Endothelial cell of umbilical vein (primary cell): ENCODE measurements at places on chromosomes 7 and 10. TPM values are rescaled to one million over a fixed set of nuclear protein-coding genes. Genes with fewer than 3 reads are reported as not detected.
A peak's percentile ranks its signal among the peaks of the same experiment; 100 is the strongest.

Gene IRF5
- 0.31 and 1.5 TPM in 2 replicates for total RNA-seq

- no peak overlapping the region for H3K4me3 ChIP-seq
- H3K36me3 ChIP-seq: no peaks in the 10 kb centered on the region
- no peak overlapping the region for H3K27ac ChIP-seq
- no peak for DNase-seq
- no peaks in the 10 kb centered on the region for H3K27me3 ChIP-seq
- H3K4me1 ChIP-seq: no peaks in the 10 kb centered on the region
Measured at GRCh38 chr10:104521901-104522694, 119.0 kb upstream of the SORCS3 start.

Gene TMEM168
- total RNA-seq: 23.8 and 24.4 TPM in 2 replicates

Gene CALHM3
- not detected in 2 replicates for total RNA-seq

DNA sequence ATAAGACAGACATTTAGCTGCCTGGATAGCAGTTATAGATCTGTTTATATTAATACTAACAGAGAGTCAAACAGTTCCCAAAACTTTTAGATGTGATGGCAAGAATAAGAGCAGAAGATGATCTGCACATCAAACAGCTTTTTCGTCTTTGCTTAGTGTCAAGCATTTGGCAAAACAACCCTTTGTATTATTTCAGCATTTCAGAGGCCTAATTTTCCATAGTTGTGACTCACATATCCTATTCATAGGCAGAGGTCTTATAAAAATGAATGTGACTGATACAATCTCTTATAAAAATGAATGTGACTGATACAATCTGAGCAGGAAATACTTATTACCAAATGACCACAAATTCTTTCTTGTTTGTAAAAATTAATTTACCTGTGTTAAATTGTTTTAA lies 71.2 kb downstream of the LRRTM3 start:
- no peak overlapping the region for H3K27ac ChIP-seq
- H3K27me3 ChIP-seq: no peaks in the 10 kb centered on the region
- H3K36me3 ChIP-seq: no peaks in the 10 kb centered on the region
- H3K4me3 ChIP-seq: no peak overlapping the region
- DNase-seq: no peak
- no peaks in the 10 kb centered on the region for H3K4me1 ChIP-seq

DNA sequence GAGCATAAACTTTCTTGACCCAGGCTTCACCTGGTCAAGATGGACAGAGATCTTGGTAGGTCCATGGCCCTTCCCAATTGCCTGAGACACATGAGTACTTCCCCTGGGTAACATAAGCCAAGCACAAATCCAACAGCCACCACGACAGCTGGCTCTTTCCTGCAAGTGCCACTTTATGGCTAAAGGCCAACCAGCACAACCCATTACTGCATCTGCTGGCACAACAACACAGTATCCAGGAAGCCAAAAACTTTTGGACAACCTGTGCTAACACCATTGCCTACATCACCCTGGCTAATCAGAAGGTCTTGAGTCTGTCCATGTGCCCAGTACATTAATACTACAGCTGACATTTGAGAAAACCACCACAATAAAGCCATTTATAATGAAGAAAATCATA lies 548.0 kb upstream of the SEMA3D start:
- no peak overlapping the region for H3K4me3 ChIP-seq
- no peak overlapping the region for H3K27ac ChIP-seq
- no peaks in the 10 kb centered on the region for H3K27me3 ChIP-seq
- H3K4me1 ChIP-seq: no peaks in the 10 kb centered on the region

Gene MRLN
- not detected in 2 replicates for total RNA-seq

Gene XRCC2
- total RNA-seq: 8.5 and 8.8 TPM in 2 replicates

DNA sequence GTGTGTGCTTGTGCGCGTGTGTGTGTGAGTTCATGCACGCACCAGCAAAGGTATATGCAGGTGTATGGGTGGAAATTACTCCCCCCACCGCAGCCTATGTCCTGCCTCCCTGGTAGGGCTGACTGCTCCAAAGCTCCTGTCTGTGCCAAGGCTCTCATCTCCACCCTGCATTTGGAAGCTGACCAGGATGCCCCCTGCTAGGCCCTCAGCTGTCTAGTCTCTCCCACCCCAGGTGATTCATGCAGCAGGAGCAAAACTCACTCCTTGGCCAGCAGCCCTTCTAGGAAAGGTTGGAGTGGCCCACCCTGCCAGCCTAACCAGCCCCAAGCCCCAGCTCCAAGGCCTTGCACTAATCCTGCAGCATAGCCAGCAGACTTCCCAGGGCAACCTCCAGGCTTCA lies 148.4 kb downstream of the GRID1 start:
- no peak overlapping the region for H3K27ac ChIP-seq
- H3K36me3 ChIP-seq: no peaks in the 10 kb centered on the region
- DNase-seq: no peak
- no peaks in the 10 kb centered on the region for H3K27me3 ChIP-seq

GRCh38 chr7:149704507-149704906 lies 68.9 kb downstream of the ZNF467 start:
- no peak overlapping the region for H3K4me3 ChIP-seq
- no peaks in the 10 kb centered on the region for H3K27me3 ChIP-seq
- no peak for DNase-seq

- H3K27ac ChIP-seq: no peak overlapping the region
- H3K4me1 ChIP-seq: peaks cover 4% of the 10 kb centered on the region
- peaks cover 7% of the 10 kb centered on the region for H3K27me3 ChIP-seq
- no peak for DNase-seq
- H3K36me3 ChIP-seq: no peaks in the 10 kb centered on the region
Measured at GRCh38 chr10:129952378-129953118, 11.5 kb downstream of the EBF3 start.

GRCh38 chr10:132420469-132420980 lies 23.5 kb downstream of the PWWP2B start:
- no peak overlapping the region for H3K27ac ChIP-seq
- H3K36me3 ChIP-seq: no peaks in the 10 kb centered on the region
- H3K27me3 ChIP-seq: no peaks in the 10 kb centered on the region
- H3K4me3 ChIP-seq: no peak overlapping the region
- DNase-seq: no peak
- H3K4me1 ChIP-seq: peaks cover 15% of the 10 kb centered on the region

- H3K27ac ChIP-seq: peak overlapping the region; percentile 90
- H3K27me3 ChIP-seq: no peaks in the 10 kb centered on the region
- peaks cover 61% of the 10 kb centered on the region for H3K4me1 ChIP-seq
- H3K4me3 ChIP-seq: no peak overlapping the region
Measured at GRCh38 chr7:24908166-24908565, 71.8 kb downstream of the OSBPL3 start.

- no peak overlapping the region for H3K4me3 ChIP-seq
- no peaks in the 10 kb centered on the region for H3K4me1 ChIP-seq
- no peak overlapping the region for H3K27ac ChIP-seq
Measured at GRCh38 chr7:101960985-101961708, 143.7 kb downstream of the CUX1 start.

DNA sequence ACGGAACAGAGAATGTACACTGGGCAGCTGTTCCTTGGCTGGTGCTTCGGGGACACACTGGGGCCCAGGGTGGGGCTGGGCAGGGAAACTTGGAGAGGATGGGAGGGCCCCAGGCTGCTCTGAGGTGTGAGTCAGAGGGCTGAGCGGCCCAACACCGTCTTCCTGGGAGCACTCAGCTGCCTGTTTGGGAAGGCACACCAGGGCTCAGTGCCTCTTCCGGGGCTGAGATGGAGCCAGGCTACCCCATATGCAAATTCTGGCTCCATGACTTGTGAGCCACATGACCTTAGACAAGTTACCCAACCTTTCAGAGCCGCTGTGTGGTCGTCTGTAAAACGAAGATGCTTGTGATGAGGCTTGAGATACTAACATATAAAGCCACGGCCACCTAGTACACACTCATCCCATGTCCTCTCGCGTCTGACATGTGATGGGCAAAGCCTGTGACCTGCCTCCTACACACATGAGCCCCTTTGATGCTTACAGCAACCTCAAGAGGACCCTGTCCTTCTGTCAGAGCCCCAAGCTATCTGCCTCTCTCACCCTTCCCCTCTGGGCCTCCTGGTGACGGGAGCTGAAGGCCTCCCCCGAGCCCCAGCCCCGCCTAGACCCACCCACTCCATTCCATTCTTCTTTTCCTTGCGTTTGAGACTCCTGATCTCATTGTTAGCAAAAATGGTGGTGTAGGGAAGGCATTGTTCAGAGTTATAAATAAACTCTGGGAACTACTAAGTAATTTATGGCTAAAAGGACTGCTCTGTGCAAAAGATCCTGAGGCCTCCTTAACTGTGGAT lies 26.1 kb downstream of the KLRG2 start:
- H3K4me1 ChIP-seq: no peaks in the 10 kb centered on the region
- no peak overlapping the region for H3K27ac ChIP-seq
- DNase-seq: no peak
- H3K4me3 ChIP-seq: no peak overlapping the region
- H3K36me3 ChIP-seq: no peaks in the 10 kb centered on the region
- H3K27me3 ChIP-seq: no peaks in the 10 kb centered on the region

GRCh38 chr10:72541337-72541736 lies 84.5 kb downstream of the MICU1 start:
- H3K36me3 ChIP-seq: peaks cover 3% of the 10 kb centered on the region
- no peaks in the 10 kb centered on the region for H3K27me3 ChIP-seq
- no peaks in the 10 kb centered on the region for H3K4me1 ChIP-seq
- no peak overlapping the region for H3K27ac ChIP-seq

Gene LOXL4
- total RNA-seq: 0.92 and 1.4 TPM in 2 replicates

Gene HOXA13
- 0.09 and 0.22 TPM in 2 replicates for total RNA-seq

GRCh38 chr7:51045319-51046102 lies 262.8 kb upstream of the GRB10 start:
- no peak overlapping the region for H3K27ac ChIP-seq
- DNase-seq: no peak
- H3K36me3 ChIP-seq: no peaks in the 10 kb centered on the region
- no peak overlapping the region for H3K4me3 ChIP-seq
- peaks cover 8% of the 10 kb centered on the region for H3K27me3 ChIP-seq
- H3K4me1 ChIP-seq: no peaks in the 10 kb centered on the region

GRCh38 chr7:132518102-132518838 lies 58.0 kb downstream of the PLXNA4 start:
- DNase-seq: peak; percentile 14
- H3K4me1 ChIP-seq: no peaks in the 10 kb centered on the region
- H3K36me3 ChIP-seq: no peaks in the 10 kb centered on the region
- no peak overlapping the region for H3K27ac ChIP-seq
- no peak overlapping the region for H3K4me3 ChIP-seq

Gene CRYGN
- not detected in 2 replicates for total RNA-seq

Gene ZNF680
- 10.8 and 11.5 TPM in 2 replicates for total RNA-seq

DNA sequence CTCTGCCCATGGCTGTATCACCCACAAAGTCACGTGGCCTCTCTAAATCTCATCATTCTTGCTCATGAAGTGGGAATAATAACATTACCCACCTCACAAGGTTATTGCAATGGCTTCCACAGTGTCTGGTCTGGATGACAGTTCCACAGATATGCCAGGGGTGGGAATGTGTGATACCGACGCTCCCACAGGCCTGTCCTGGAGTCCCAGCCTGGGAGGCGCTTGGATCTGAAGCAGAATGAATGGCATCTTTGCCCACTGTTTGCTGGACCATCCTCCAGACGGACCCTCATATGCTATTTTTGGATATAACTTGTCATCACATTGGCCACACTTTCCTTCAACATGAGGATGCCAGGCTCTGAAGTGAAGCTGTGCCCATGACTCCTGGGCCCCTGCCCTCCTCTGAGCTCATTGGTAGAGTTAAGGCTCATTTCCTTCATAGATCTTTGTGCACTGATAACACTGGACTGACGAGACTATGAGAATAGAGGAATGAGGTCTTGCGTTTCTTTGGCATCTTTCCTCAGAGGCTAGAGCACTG lies 279.8 kb upstream of the ZNF32 start:
- H3K27me3 ChIP-seq: no peaks in the 10 kb centered on the region
- no peak overlapping the region for H3K4me3 ChIP-seq
- no peak for DNase-seq

Gene IFIT1B
- total RNA-seq: not detected in 2 replicates

Gene ZNF804B
- not detected in 2 replicates for total RNA-seq

DNA sequence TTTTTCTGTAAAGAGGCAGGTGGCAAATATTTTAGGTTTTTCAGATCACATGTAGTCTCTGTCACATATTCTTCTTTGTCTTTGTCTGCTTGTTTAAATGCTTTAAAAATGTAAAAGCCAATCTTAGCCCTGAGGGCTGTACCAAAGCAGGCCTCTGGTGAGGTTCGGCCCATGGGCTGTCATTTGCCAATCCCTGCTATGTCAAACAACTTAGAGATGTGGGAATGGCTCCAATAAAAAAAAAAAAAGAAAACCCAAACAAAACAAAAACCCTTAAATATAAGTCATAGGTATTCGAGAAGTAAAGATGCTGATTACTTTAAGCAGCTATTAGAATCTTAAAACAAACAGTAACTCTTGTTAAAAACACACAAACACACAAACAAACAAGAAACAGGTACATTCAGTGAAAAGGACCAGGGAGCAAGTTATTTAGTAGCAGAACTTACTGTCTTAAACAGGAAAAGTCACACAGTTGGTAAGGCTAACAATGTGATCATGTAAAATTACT lies 61.4 kb upstream of the NAMPT start:
- DNase-seq: no peak
- no peak overlapping the region for H3K4me3 ChIP-seq
- peaks cover 25% of the 10 kb centered on the region for H3K4me1 ChIP-seq

Gene SMKR1
- total RNA-seq: 0.64 TPM in 1 of 2 replicates, not detected in the other

- H3K27me3 ChIP-seq: no peaks in the 10 kb centered on the region
- H3K4me1 ChIP-seq: no peaks in the 10 kb centered on the region
- H3K36me3 ChIP-seq: no peaks in the 10 kb centered on the region
- no peak overlapping the region for H3K4me3 ChIP-seq
Measured at GRCh38 chr7:78125884-78126283, 327.3 kb downstream of the PHTF2 start.

DNA sequence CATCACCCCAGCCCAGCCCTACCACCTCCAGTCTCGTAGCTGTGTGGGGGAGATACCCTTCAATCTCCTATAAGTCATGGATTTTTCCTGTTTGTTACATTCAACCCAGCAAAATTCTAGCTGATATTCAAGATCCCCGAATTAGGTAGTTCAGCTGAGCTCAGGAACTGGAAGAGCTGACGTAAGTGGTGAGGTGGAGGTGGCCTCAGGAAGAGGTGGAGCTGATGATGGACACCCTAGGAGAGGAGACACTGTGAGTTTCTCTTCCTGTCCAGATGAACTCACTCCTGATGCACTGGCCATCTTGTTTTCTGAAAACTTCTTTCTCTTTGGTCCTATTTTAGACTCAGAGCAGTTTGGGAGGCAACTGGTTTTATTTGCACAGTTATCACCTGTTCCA lies 90.5 kb upstream of the PITRM1 start:
- peak overlapping the region; percentile 82 for H3K27ac ChIP-seq
- no peak overlapping the region for H3K4me3 ChIP-seq
- H3K4me1 ChIP-seq: peaks cover 41% of the 10 kb centered on the region
- no peaks in the 10 kb centered on the region for H3K27me3 ChIP-seq
- peak; percentile 17 for DNase-seq

DNA sequence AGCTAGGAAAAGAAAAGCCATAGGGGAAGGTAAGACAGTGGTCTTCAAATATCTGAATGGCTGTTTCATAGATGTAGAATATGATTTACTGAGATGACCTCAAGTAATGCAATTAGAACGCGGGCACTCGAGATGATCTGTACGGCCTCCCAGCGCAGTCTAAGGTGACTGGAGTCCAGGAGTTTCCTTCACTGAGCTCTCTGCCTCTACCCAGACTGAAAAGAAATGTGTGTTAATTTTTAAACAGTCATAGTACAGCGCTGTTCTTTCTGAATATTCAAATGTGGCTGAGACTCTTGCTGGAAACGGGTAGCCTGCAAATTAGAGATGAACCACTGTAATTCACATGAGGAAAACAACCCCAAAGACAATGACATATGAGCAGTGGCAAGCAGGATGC lies 562.4 kb upstream of the AUTS2 start:
- H3K4me3 ChIP-seq: no peak overlapping the region
- H3K27me3 ChIP-seq: no peaks in the 10 kb centered on the region
- DNase-seq: no peak
- no peaks in the 10 kb centered on the region for H3K4me1 ChIP-seq
